ENCODE measurements at places on chromosomes 11 and 22.

- no peak for DNase-seq
Observed at GRCh38 chr11:129721685-129722084, 94.0 kb upstream of the TMEM45B start.

- no peak for DNase-seq
Observed at GRCh38 chr11:65416341-65416824, 6.2 kb upstream of the NEAT1 start.

DNA sequence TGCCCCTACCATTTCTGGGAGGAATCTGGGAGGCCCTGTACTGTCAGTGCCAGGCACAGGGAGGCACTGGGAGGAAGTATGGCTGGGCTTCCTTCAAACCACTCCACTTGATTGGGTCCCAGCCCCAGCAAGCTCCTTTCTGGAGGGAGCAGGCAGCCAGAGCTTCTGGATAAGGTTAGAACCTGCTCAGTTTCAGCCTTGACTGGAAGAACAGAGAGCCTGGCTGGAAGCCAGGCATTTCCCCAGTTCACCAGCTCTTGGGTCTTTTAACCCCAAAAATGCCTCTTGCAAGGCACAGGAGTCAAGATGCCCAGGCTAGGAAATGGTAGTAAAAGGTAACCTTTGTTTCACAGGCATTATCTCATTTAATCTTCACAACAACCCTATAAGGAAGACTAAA, 9.0 kb upstream of the KCTD14 start:
- no peak for DNase-seq

DNA sequence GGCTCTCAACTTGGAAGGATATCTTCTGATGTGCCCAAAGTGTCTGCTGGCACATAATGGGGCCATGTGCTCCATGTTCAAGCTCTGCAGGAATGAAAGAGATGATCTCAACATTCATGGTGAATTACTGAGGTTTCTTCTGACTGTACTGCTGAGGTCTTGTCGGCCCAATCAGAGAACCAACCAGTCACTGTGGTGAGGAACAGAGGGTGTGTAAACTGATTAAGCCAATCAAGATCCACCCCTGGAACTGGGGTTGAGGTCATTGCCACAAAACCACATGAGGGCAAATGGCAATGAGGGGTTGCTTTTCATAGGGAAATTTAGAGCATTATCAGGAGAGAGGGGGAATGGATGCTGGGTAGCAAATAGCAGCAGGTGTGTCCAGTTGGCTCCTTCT, 152.3 kb upstream of the RAG2 start:
- no peak for DNase-seq

DNA sequence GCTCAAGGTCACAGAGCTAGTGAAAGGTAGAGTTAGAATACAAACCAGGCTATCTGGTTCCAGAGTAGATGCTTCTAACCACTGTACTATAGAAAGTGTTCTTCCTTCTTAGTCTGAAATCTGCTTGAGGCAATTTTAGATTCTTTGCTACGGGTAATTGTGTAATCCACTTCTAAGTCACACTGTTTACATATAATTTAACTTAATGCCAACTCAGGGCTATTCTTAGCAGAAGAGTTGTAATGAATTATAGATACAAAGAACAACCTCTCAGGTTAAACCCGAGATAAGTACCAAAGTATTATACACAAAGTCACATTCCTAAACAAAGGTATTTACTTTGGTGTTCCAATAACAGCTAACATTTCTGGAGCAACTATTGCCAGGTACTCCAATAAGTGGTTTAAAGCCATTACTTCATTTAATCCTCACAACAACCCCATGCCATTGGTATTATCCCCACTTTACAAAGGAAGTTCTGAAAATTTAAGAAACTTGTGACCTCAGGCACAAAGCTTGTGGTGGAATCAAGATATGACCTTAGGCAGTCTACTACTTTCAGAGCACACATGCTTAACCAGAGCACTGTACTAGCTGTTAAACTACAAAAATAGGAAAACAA, 31.1 kb upstream of the DDI1 start:
- DNase-seq, result no peak

DNA sequence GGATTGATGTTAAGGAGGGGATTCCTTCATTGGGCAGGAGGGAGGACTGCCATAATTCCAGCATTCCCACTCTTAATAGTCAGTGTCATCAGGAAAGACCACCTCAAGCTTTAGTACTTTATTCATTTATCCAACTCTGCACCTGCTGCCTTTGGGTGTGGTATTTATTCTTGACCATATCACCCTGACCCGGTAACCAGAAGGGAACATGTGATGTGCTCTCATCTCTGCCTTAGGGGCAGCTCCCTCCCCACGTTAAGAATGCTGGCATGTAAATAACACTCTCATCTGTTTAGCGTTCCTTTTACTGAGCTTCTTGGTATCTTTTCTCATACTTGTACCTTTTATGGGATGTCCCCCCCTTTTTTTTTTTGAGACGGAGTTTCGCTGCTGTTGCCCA, 7.7 kb downstream of the CAT start:
- no peak for DNase-seq

DNA sequence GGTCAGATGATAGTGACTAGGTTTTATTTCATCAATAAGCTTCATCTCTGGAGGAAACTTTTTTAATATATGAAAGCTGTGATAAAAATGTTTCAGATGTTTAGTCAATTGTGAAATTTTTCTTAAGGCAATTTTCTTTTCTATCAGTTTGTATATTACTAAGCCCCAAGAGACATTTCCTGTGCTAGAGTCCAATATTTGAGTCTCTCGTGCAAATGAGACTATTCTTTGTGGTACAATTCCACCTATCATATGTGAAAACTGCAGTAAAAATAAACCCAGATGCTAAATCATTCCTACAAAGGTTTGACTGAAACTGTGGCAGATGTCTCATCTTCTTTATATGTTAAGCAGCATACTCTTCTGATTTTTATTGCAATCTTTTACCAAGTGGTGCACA, 28.0 kb downstream of the CTR9 start:
- no peak for DNase-seq

GRCh38 chr11:76574406-76574805, 96.1 kb downstream of the LRRC32 start:
- DNase-seq, result no peak

- no peak for DNase-seq
Observed at GRCh38 chr11:118304568-118305248, at the start of gene CD3E. Gene CD3E (plus strand): TSS chr11:118304730. CDS start chr11:118304953, 223 bp downstream.

GRCh38 chr11:121645001-121645400, 192.2 kb upstream of the SORL1-AS1 start:
- no peak for DNase-seq

DNA sequence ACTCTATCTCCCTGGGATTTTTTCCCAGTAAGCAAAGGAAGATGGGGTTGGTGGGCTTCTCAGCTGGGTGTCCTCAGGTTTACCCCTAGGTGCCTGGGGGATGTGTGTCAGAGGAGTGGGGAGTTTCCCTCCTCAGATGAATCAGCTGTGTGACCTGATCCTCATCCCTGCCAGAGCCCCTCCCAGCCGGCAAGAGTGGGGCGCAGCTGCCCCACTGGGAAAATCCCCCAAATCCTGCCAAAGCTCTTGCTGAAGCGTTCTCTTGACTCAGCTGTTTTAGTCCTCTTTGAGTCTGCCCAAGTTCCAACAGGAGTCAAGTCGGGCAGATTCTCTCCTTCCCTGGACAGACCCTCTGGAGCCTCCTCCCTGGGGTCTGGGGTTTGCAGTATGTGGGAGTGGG, 6.0 kb downstream of the C11orf68 start:
- no peak for DNase-seq

DNA sequence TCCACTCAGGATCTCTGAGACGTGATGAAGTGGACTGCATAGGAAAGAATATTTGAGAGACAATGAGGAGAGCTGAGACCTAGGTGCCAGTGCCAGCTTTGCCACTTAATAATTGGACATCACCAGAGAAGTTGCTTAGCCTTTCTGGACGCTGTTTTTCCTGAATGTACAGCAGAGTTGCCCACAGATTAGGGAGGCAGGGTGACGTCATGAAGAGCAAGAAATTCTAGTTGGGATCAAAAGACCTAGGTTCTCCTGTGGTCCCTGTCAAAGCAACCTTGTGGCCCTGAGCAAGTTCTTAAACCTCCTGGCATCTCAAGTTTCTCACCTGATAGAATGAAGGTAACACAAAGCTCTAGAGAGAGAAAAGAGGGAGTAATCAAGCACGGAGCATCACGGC, 174.6 kb upstream of the TENM4 start:
- no peak for DNase-seq

DNA sequence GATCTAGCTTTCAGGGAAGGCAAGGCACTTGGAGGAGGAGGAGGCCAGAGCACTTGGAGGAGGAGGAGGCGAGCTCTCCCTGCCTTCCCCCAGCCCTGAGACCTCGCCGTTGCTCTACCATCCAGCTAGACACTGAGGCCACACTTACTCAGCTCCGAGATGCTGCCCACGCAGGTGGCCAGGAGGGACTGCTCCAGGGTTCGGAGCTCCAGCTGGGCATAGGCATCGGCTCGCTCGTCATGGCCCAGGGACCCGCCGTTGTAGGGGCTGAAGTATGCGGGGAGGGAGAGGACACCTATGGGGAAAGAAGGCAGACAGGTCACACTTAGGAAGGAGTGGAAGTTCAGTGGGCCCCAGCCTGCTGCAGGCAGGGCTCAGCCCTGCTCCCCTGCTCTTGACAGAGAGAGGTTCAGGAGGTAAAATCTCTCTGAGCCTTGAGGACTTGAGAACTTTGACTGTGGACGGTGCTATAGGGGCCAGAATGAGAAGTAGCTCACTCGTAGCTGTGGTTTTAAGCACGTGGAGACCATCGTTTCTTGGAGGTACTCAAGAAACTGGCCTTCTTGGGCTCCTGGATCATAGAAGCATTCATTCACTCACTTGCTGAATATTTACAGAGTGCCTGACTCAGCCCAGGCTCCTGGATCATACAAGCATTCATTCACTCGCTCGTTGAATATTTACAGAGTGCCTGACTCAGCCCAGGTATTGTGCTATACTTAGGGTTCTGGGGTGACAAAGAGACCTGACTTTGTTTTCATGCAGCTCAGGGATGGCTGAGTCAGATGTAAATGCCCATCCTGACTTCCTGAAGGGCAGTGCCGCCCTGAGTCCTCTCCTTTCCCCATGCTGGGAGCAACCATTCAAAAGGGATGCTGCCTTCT, 99.2 kb downstream of the NAT10 start:
- no peak for DNase-seq

DNA sequence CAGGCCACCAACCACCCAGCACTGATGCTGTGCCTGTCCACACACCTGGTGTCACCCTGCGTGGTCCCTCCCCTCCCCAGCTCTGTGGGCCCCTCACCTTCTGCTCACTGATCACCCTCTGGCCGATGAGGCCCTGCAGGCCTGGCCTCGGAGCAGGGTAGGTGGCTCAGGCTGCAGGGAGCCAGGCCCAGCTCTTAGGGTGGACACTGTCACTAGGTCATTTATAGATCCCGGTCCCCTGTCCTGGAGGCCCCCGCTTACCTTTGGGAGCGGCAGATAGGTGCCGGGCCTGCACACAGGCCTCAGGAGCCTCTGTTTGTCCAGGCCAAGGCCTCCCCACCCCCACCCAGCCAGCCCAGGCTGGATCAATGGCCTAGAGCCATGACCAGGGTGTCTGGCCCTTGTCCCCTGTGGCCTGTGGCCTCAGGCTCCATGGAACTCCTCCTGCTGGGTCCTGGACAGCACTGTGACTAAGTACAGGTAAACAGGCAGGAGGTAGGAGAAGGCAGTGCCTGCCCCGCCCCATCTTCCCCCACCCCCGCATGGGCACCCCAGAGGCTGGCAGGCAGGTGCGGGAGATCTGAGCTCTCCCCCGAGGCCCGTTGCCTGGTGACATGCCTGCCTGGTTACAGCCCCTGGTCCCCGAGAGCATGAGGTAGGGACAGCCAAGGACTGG, at the start of gene TMPRSS6:
Gene TMPRSS6 (minus strand): TSS at position 472 of the 676 bp plus-strand sequence. CDS start 6,296 bp downstream, outside the sequence.
- no peak for DNase-seq

DNA sequence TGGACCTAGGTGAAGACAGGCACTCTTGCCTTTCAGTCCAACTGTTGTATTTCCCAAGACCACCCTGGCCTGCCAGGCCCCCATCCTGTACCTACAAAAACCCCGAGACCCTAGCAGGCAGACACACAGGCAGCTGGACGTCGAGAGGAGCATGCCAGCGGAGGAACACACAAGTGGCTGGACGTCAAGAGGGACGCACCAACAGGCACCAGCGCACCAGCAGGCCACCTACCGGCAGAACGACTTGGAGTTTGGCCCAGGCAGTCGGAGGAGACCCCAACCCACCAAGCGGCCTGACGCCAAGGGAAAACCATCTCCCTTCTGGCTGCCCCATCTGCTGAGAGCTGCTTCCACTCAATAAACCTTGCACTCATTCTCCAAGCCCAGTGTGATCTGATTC, 1883.4 kb upstream of the RAG2 start:
- no peak for DNase-seq

- DNase-seq, result no peak
Observed at GRCh38 chr11:17760102-17761029, 25.8 kb downstream of the KCNC1 start.

DNA sequence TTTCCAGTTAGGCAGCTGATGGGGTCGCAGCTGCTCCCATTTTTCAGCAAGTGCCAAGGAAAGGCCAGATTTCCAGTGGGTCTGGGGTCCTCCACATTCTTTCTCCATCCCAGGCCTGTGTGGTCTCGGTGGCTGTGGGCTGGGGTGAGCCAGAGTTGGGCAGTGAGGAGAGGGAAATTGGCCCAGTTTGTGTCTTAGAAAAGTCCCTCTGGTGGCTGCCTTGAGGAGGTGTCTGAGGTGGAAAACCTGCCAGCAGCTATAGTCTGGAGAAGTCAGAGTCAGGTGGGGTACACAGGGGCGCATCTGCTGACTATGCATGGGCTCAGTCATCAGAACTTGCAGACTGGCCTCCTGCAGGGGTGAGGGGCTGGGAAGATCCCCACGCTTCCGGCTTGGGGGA, 30.5 kb downstream of the MRGPRD start:
- no peak for DNase-seq

DNA sequence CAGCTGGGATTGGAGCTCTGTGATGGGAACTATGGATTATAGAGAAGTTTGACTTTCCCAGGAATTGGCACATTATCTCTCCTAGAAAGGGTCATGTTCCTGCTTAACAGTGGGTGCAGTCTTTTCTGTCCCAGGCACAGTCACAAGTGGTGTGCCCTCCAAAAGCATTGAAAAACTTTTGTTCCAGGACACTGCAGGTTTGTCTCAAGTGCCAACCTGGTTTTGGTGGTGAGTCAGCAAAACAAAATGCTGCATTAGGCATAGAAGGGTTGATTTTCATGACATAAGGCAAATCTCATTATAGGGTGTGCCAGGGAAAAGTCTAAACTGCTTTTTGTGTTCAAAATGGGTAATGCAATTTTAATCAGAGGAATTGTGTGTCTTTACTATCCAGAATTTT, 4.9 kb downstream of the HTATIP2 start:
- DNase-seq, result no peak

GRCh38 chr11:99343117-99343516, 322.4 kb downstream of the CNTN5 start:
- DNase-seq, result no peak

- DNase-seq, result no peak
Observed at GRCh38 chr11:96197103-96197502, 145.9 kb downstream of the MAML2 start.

GRCh38 chr11:64088162-64089026, 52.7 kb downstream of the FLRT1 start:
- no peak for DNase-seq
